ENCODE measurements at places on chromosomes 5 and 9.

DNA sequence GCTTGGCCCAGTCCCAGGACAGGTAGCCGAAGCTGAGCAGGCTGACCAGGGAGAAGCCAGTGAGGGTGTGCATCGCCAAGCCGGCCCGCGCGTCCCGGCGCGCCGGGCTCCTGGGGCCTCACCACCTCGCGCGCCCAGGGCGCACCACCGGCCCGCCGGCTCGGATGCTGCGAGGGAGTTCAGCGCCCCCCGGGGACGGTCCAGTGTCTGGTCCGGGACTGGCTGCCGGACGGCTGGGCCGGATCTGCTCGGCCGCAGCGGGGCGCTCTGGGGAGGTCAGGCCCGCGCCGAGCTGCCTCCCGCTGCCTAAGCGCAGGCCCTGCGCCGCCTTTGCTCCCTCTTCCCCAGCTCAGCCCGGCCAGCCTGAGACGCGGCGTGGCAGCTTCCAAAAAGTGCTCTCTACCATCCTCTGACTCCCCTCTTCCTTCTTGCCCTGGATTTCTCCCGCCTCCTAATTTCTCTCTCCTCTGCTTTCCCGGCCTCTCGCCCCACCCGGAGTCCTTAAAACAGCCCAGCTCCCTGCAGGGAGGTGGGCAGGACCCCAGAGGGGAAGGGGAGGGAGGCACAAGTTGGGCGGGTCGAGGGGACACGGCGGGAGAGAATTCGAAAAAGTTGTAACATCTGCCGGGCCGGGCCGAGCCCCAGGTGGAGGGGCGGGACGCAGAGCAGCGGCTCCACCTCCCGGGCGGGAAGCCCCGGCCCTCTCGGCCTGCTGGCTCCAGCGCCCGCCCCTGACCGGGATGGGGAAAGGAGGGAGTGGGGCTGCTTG is at the start of gene ARSI:
ARSI (minus strand) TSS at position 605 of the 769 bp plus-strand sequence; CDS start at position 73, 532 bp downstream.
- DNase-seq = no peak

DNA sequence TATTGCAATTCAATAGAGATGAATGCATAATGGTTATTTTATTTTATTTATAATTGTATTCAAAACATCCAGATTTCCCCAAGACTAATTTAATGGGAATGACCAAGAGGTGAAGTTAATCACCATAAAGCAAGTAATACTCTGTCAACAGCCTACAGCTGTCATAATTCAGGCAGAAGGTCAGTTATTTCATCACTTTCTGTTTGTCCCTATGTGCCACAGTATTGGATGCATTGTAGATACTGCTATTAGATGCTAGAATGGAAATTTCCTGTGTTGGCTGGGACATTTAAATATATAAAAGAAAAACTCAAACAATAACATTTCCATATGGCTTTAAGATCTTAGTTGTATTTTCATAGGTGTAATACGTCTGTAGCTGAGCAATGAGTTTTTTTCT is 56.7 kb upstream of the MINAR2 start:
- DNase-seq = no peak

- no peak for DNase-seq
These were observed 301.3 kb upstream of the IRX4 start for GRCh38 chr5:2184026-2184366.

- no peak for DNase-seq
These were observed 208.6 kb downstream of the EPB41L4A start for GRCh38 chr5:112210430-112211005.

- peak; percentile 84 for DNase-seq
These were observed 730 bp upstream of the GZMA start for GRCh38 chr5:55101556-55102276.

- DNase-seq = no peak
These were observed 23.5 kb downstream of the KLF9 start for GRCh38 chr9:70390933-70391341.

- DNase-seq = no peak
These were observed 11.7 kb upstream of the OR13D1 start for GRCh38 chr9:104682642-104683041.

- DNase-seq = no peak
These were observed 2.3 kb upstream of the ST8SIA4 start for GRCh38 chr5:100905259-100905914.

GRCh38 chr9:98993570-98993945 is 49.9 kb downstream of the COL15A1 start:
- no peak for DNase-seq

DNA sequence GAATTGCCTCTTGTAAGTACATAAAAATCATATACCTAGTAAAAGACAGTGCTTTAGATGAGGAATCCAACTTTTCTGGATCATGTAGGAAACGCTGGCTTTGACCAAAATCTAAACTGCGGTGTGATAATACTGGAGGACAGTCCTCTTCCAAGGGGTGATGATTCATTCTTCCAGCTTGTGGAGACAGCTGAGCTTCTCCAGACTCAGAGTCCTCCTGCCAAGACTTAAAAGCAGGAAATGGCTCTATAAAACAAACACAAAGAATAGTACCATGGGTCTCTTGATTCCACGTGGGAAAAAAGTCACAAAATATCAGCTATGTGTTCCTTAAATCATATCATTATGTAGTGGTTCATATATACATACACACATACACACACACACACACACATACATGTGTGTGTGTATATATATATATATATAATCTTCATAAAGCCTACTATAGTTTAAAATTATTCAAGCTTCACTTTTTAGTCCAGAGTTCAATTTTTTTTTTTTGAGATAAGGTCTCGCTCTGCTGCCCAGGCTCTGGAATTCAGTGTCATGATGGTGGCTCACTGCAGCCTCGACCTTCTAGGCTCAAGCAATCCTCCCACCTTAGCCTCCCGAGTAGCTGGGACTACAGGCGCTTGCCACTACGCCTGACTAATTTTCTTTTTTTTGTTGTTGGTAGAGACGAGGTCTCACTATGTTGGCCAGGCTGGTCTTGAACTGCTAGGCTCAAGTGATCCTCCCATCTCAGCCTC is 65.0 kb downstream of the PKD2L2 start:
- no peak for DNase-seq

- peak; percentile 74 for DNase-seq
These were observed at the start of gene HEXB for GRCh38 chr5:74684900-74685851. Gene HEXB, plus strand, starts transcription at chr5:74685233. Its CDS starts 28 bp downstream, at chr5:74685261.

DNA sequence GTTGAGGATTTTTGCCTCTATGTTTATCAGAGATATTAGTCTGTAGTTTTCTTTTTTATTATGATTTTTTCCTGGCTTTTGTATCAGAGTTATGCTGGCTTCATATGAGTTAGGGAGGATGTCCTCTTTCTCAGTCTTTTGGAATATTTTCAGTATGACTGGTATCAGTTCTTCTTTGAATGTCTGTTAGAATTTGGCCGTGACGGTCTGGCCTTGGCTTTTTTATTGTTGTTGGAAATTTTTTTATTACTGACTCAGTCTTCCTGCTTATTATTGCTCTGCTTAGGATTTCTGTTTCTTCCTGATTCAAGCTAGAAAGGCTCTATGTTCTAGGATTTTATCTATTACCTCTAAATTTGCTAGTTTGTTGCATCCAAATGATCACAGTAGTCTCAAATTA is 421.9 kb downstream of the CDH10 start:
- no peak for DNase-seq

- DNase-seq = peak; percentile 40
These were observed 74.1 kb downstream of the SERINC5 start for GRCh38 chr5:80181618-80182211.
